Esophagus muscularis mucosa (tissue), 4 donors: ENCODE measurements at places on chromosomes 12 and 14. TPM values are rescaled to one million over a fixed set of nuclear protein-coding genes. Genes with fewer than 3 reads are reported as not detected.

GRCh38 chr12:49489720-49490119 lies 49.1 kb upstream of the KCNH3 start:
- no peaks in the 10 kb centered on the region for H3K27me3 ChIP-seq
- H3K36me3 ChIP-seq: peaks cover 51% of the 10 kb centered on the region
- no peak overlapping the region for H3K4me3 ChIP-seq
- no peak overlapping the region for H3K27ac ChIP-seq

RFLNA gene
- total RNA-seq: 1.4 TPM

DNA sequence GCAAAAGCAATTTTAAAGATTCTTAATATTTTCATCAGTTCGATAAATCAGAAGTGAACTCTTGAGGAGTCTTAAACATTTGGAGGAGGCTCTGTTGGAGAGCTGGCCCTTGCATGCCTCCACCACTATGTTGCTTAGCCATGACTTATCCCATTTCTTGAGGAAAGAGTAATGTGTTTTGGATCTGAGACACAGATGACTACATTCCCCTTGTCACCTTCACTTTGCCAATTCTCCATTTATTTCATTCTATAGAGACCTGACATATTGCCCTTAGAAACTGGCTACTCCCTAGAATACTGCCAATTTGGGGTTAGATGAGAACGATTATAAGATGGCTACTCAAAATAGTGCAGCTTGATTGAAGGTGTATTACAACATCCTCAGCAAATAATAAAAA lies 157.4 kb upstream of the TMEM260 start:
- no peak overlapping the region for H3K4me3 ChIP-seq
- peaks cover 9% of the 10 kb centered on the region for H3K4me1 ChIP-seq
- H3K27ac ChIP-seq: no peak overlapping the region
- no peak for DNase-seq

CRY1 gene
- 33.2 TPM for total RNA-seq

DNA sequence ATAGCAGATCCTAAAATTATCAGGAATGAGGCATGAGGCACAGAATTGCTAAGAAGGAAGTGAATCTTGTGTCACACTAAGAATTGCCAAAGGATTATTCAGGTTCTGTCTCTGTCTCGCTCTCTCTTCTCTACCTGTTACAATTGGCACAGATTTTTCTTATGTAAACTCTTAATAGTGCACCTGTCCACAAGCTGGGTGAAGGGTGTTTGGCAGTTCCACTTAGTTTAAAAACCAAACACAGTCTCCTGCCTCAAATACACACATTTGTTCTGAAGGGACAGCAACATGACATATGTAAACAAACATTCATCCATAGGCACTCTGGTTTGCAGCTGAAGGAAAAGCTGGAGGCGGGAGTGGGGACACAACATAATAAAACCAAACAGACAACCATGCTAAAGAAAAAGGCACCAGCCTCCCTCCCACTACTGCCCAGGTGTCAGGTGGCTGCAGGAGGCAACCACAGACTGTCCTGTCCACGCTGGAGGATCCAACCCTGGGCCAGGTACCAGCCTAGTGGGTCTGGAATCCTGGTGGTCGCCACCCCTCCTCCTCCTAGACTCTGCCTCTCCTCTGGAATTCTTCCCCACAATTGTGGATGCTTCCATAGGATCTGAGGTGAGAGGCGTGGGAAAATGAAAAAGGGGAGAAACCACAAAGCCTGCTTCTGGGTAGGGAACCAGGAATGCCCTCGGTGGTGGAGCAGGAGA lies 81.2 kb downstream of the TMEM260 start:
- no peaks in the 10 kb centered on the region for H3K4me1 ChIP-seq
- H3K27me3 ChIP-seq: no peaks in the 10 kb centered on the region
- H3K36me3 ChIP-seq: no peaks in the 10 kb centered on the region
- H3K4me3 ChIP-seq: no peak overlapping the region

DNA sequence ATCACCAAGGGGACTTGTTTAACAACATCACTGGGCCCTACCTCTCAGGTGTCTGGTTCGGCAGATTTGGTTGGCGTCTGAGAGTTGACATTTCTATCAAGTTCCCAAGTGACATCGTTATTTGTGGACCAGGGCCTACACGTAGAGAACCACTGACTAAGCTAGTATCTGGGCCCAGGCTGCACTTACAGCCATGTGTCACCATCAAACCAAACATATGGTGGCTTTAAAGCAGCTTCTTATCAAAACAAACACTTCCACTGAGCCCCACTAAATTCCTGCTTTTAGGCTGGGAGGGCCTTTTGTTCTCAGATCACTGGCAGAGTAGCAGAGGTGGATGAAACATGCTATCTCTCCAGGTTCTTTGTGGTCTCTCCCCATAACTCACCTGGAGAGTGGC lies 220.5 kb downstream of the PELI2 start:
- no peak for DNase-seq
- H3K4me1 ChIP-seq: peaks cover 31% of the 10 kb centered on the region
- no peaks in the 10 kb centered on the region for H3K36me3 ChIP-seq
- no peak overlapping the region for H3K27ac ChIP-seq
- no peaks in the 10 kb centered on the region for H3K27me3 ChIP-seq

DNA sequence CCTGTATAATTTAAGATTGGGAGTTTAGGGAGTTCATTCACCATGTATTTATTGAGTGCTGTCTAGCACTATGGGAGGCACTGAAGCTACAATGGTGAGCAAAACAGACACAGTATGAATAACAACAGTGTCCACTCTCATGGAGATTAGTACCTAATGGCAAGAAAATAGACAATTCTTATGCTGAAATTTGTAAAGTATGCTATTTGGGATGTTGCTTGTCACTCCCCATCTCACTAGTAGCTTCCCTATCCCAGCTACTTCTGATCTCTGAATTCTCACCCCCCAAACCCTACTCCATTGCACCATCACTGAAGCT lies 4.0 kb downstream of the GDF11 start:
- H3K4me1 ChIP-seq: peaks cover 42% of the 10 kb centered on the region
- no peak for DNase-seq
- no peak overlapping the region for H3K27ac ChIP-seq
- peaks cover 10% of the 10 kb centered on the region for H3K36me3 ChIP-seq
- H3K27me3 ChIP-seq: no peaks in the 10 kb centered on the region

GRCh38 chr12:69783365-69783764 lies 41.7 kb upstream of the MYRFL start:
- H3K4me1 ChIP-seq: no peaks in the 10 kb centered on the region
- H3K27ac ChIP-seq: no peak overlapping the region
- DNase-seq: no peak
- peaks cover 3% of the 10 kb centered on the region for H3K36me3 ChIP-seq
- H3K27me3 ChIP-seq: no peaks in the 10 kb centered on the region

DNA sequence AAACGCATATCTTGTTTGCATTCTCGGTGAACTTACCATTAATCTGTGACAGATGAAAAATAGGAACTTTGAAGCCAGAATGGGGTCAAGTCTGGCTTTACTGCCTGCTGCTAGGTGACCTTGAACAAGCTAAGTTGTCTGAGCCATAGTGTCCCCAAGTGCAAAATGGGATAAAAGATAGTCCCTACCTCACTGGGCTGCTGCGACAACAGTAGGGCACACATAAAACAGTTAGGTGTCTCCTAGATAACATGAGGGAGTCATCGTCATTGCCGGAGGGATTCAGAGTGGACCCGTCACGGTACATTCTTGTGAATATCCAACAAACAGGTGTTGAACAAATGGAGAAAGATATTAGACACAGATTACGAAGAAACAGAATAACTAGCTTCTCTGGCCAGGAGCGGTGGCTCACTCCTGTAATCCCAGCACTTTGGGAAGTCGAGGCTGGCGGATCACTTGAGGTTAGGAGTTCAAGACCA lies 71.2 kb downstream of the NINJ2 start:
- no peak overlapping the region for H3K27ac ChIP-seq
- H3K4me1 ChIP-seq: no peaks in the 10 kb centered on the region
- no peak overlapping the region for H3K4me3 ChIP-seq
- DNase-seq: no peak
- no peaks in the 10 kb centered on the region for H3K36me3 ChIP-seq
- no peaks in the 10 kb centered on the region for H3K27me3 ChIP-seq

CCDC175 gene
- total RNA-seq: not detected

DNA sequence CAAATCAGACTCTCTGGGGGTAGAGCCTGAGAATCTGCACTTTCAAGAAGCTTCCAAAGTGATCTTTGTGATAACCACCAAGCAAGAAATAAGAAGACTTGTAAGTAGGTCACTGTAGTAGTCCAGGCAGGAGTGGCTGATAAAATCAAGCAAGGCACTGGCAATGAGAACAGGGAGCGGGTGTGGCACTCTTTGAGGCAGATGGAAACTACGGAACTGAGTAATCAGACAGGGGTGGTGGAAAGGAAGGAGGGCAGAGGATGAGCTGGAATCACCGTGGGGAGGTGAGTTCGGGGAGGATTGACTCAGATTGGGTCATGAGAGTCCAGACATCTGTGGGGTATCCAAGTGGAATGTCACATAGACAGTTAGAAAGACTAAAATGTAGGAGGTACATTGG lies 44.4 kb upstream of the PLXNC1 start:
- no peak for DNase-seq
- H3K4me3 ChIP-seq: no peak overlapping the region
- H3K36me3 ChIP-seq: no peaks in the 10 kb centered on the region
- H3K27ac ChIP-seq: no peak overlapping the region
- H3K27me3 ChIP-seq: no peaks in the 10 kb centered on the region
- peaks cover 13% of the 10 kb centered on the region for H3K4me1 ChIP-seq

BEGAIN gene
- 6.2 TPM for total RNA-seq

CELA1 gene
- not detected for total RNA-seq
